ENCODE measurements at places on chromosomes 11 and 22.

DNA sequence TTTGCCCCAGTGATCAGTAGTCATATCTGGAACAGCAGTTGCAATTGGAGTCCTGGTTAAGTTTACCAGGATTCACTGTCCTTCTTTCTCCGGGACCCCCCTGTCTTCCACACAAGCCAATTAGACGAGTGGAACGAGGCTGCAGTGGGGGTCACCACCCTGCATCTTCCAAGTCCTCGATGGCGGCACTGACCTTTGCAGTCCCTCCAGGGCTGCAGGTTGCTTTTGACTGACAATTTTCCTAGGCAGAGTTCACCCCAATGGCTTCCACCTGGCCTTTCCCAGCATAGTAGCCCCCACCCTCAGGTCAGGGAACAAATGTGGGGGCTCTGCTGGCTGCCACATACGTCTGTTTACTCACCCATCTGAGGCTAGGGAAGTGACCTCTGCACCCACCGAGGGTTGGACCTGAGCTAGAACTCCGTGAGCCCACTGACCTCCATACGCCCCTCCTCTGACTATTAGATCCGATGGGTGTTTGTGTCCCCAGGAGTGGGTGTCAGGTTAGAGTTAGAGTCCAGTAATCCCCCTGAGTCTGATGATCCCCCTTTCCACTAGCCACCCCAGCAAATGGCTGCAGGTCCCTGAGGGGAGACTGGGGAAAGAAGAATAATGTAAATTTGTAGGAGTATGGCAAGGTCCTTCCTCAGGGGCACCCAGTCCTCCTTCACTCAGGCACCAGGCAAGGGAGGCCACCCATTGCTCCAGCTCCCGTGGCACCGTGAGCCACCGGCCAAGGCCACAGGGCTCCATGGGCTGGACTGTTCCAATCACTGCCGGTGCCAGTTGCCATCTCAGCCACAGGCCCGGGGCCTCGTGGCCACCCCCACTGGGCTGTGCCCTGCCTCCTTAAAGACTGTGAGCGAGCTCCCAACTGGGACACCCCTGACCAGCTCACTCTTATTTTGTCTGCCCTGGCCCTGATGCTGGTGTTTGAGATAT, 5.5 kb downstream of the C11orf21 start:
- DNase-seq, result no peak

DNA sequence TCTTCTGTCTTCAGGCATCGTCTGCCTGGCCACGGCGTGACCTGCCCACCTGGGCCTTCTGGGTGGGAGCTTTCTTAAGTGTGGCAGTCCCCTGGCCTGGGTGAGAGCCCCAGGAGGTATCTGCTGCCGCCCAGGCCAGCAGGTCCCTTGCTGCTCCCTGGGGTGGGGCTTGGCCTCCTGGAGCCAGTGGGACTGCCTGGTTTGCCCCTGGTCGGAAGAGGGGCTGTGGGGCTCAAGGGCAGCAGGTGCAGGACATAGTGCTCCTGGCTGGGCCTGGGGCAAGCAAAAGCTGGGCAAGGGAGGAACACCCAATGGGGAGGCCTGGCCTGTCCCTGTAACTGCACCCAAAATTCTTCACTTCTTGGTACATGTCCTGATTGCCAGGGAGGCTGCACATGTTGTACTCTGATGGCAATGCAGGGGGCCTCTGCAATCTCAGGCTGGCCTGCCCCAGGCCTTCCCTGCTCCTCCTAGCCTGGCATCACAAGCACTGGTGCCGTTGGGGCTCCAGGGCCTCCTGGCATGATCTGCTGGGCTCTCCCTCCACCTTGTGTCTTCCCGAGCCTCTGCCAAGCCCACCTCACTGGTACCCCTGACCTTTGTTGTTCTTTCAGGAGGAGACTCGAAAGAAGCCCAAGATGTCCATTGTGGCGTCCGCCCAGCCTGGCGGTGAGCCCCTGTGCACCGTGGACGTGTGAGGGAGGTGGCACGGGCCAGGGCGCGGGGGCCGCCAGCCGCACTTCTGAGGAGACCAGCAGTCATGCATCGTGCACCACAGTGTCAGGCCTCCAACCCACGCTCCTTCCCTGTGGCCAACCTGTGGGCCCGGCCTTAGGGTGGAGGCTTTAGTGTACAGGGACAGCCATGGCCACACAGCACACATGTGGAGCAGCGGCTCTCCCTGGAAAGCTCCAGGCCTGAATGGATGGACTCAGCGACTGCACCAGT, 6.2 kb upstream of the RANBP1 start:
- no peak for DNase-seq

DNA sequence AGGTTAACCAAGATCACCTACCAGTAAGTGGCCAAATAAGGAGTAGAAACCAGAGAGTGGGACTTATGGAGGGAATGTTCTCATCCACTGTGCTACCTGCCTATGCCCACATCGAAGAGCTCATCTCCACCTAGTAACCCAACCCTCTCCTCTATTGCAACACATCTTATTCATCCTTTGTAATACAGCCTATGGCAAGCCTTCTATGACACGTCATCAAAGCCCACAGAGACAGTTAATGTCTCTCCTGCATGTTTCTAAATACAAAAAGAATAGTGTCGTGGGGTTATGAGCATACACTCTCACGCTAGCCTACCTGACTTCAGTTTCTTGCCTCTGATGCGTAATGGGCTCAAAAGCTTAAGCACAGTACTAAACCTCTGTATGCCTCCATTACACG, 1158.1 kb upstream of the TENM4 start:
- DNase-seq, result no peak

- no peak for DNase-seq
Observed at GRCh38 chr22:47407461-47408025, 645.1 kb downstream of the TBC1D22A start.

- no peak for DNase-seq
Observed at GRCh38 chr11:126032375-126032774, 30.3 kb downstream of the CDON start.

- DNase-seq, result peak; percentile 78
Observed at GRCh38 chr11:2930704-2931419, 1.6 kb upstream of the PHLDA2 start.

- no peak for DNase-seq
Observed at GRCh38 chr11:95229199-95229992, 1.6 kb downstream of the SESN3 start.

- DNase-seq, result no peak
Observed at GRCh38 chr11:36463781-36464180, 46.3 kb downstream of the TRAF6 start.

DNA sequence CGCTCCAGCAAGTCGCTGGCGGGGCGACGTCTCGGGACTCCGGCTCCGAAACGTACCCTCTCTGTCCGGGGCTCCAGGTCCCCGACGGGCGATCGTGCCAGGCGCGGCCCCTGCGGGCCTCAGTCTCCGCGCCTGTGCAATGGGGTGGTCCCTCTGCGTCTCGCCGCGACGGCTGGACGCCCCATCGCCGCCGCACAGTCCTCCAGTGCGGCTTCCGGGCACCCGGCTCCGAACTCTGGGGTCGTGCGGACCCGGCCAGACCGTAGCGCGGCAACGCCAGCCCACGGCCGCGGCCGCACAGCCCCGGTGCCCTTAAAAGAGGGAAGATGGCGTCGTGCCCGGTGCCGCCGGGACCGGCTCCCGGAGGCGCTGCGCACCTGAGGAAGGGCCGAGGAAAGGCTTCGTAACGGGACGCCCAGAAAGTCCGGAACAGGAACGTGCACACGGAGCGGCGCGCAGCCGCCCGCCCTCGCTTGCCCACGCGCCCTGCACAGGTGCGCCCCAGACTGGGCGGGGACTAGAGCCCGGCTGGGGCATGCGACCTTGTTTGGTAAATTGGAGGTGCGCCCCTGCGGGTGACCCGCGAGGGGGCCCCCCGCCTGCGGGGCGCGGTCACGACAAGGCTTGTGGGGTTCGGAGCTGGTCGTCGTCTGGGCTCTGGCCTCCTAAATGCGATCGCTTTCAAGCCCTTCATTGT, 525 bp downstream of the BIK start:
- DNase-seq, result no peak

GRCh38 chr11:73577496-73577917, 20.4 kb downstream of the FAM168A start:
- no peak for DNase-seq

GRCh38 chr11:9330387-9331384, 16.3 kb upstream of the TMEM41B start:
- no peak for DNase-seq

DNA sequence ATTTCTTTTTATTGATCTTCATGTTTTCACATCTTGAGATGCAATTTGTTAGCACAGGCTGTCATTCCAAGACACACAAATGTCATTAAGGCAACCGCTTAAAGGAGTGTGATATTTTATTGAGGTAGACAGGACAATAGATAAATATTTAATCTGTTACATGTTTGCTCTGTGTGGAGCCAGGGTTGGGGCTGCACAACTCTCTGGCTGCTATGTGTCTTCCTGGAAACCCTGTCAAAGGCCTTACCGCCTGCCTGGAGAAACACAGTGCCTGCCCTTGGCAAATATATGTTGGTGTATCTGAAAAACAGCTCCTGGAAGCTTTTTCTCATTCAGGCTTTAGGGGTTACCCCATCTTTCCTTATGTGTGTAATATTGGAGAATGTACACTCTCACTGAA, 139.7 kb upstream of the TEAD1 start:
- no peak for DNase-seq

DNA sequence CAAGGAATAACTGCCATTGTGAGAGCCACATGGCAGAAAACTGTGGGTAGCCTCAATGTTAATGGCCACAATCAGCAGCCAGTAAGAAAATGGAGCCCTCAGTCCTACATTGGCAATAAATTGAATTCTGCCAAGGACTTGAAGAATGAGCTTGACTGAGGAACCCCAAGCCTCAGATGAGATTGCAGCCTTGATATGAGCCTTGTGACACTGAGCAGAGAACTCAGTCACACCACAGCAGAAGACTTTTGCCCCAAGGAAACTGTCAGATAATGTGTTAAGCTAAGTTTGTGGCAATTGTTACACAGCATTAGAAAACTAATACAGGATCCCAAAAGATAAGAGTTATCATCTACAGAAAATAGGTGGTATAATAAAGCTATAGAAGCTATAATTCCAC, 2.4 kb upstream of the TTC17 start:
- no peak for DNase-seq

DNA sequence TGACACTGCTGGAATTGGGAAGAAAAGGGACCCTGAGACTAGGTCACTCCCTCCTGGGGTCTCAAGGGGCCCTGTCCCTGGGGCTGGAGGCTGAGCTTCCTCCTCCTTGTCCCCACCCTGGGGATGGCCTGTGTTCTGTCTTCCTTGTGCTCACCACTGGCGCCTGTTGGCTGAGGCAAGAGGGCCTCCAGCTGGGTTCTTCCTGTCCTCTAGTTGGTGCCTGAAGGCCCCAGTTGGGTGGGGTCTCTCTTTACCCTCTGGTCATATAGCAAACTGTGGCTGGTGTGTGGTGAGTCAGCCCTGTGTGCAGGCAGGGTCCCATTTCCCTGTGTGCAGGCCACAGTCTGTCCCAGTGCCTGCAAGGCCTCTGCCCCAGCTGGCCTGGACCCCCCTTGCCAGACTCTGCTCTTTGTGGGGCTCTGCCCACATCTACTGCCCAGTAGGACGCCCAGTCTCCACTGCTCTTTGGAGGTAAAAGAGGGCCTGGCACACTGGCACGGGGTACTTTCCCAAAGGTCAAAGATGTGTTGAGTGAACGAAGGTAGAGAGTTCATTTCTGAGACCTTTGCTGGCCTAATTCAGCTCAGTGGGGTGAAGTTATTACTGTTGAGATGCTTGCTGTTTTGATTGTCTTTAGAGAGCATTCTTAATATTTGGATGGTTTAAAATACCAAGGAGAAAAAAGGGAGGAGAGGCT, 55.1 kb upstream of the CLDN5 start:
- DNase-seq, result peak; percentile 47

- DNase-seq, result no peak
Observed at GRCh38 chr11:10993640-10994039, 135.8 kb upstream of the ZBED5 start.

DNA sequence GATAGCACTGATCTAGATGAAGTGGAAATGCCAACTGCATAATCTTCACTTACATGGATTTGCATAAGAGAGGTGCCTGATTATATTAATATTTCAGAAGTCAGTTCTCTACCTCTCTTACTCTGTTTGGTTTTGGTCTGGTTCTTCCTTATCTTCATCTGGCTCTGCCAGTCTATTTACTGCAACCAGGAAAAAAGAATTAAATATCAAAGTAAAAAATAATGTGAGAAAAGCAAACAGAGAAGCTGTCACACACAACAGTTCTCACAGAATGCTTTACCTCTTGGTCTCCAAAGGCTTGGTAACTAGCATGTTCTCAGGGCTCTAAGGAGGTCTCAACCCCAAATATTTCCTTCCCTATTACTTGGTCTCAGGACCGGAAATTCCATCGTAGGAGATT, 6.7 kb downstream of the VSIG10L2 start:
- no peak for DNase-seq

- no peak for DNase-seq
Observed at GRCh38 chr11:117748771-117749540, 48.1 kb downstream of the DSCAML1 start.

DNA sequence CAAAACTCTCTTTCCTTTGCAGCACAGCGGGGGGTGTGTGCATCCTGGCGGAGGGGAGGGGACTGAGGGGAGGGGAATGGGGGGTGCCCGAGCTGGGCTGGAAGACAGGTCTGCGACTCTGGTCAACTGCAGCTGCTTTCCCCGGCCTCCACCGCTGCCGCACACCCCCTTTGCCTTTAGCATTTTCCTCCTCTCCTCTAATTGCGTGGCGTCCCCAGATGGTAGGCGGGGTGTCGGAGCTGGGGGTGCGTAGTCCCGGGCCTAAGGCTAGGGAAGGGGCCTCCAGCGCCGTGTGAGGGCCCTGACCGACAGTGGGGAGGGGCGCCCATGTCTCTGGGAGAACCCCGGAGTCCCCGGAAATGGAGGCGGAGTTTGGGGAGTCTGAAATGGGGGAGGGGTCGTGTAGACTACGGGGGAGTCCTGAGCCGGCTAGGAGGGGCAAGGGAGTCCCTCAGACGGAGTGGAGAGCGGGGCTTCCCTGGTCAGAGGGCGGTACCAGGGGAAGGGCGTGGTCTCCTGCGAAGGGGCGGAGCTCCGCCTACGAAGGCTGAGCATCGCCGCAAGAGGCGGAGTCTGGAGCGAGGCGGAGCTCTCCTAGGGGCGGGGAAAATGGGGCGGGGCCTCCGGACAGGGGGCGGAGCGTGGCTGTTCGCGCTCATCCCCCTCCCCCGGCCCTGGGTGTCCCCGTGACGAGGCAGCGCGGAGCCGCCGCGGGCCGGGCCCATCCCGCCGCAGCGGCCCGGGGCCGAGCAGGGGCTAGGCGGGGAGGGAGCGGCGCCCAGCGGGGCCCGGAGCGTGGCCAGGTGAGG, at the start of gene PELI3:
Gene PELI3, plus strand, starts transcription at position 681 of the 809 bp plus-strand sequence. CDS start 1,224 bp downstream, outside the sequence.
- peak; percentile 93 for DNase-seq

GRCh38 chr11:5285703-5286340, 15.9 kb downstream of the OR51B4 start:
- no peak for DNase-seq

GRCh38 chr11:134634897-134635831, 223.1 kb upstream of the B3GAT1 start:
- DNase-seq, result no peak

GRCh38 chr22:44814266-44815098, 62.1 kb downstream of the ARHGAP8 start:
- DNase-seq, result no peak
